ENCODE measurements at places on chromosomes 5 and 9.

DNA sequence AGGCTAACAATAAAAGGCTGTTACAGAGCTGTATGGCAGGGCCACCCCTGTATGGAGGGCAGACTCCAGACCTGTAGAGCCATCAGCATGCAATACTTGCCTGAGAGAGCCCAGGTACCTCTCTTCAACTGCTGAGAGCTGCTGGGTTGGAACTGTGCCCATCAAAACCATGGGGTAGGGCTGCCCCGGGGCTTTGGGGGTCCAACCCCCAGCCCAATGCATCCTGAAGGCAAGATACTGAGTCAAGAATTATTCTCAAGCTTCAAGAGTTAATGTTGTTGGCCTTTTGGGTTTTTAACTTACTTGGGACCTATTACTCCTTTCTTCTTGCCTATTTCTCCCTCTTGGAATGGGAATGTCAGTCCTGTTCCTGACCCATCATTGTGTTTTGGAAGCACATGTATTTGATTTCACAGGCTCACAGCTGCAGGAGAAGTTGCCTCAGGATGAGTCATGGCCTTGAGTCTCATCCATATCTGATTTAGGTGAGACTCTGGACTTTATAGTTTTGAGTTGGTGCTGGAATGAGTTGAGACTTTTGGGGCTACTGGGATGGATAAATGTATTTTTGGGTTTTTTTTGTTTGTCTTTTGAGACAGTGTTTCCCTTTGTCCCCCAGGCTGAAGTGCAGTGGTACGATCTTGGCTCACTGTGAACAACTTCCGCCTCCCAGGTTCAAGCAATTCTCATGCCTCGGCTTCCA, 21.0 kb upstream of the CDK7 start:
- DNase-seq = no peak

DNA sequence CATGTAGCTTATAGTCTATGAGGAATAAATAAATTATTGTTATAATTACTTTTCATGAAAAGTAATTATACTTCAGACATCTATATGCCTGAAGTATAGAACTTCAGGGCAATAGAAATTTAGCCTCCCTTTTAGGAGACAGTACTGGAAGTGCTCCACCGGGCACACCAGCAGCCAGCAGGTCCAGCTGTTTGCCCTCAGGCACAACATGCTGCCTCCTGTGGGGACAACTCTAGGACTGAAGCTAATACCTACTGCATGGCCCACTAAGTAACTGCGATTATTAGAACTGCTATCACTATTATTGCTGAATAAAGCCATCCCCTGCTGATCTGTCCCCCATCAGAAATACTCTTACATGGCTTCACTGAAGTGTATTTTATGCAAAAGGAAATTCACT, 329.6 kb downstream of the MED10 start:
- no peak for DNase-seq

DNA sequence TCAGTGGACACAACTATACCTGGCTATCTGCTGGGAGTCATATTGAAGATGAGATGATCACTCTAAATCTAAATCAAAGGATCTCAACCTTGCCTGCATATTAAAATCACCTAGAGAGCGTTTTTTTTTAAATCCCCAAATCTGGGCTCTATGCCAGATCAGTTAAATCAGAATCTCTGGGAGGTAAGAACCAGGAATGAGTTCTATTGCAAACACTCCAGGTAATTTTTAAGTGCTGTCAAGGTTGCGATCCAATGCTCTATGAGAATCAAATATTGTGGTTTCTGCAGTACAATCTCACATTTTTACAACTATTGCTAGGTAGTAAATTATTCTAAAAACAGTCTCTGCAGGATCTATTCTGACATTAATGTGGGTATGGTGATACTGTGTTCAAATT, 202.3 kb upstream of the OR13F1 start:
- DNase-seq = no peak

DNA sequence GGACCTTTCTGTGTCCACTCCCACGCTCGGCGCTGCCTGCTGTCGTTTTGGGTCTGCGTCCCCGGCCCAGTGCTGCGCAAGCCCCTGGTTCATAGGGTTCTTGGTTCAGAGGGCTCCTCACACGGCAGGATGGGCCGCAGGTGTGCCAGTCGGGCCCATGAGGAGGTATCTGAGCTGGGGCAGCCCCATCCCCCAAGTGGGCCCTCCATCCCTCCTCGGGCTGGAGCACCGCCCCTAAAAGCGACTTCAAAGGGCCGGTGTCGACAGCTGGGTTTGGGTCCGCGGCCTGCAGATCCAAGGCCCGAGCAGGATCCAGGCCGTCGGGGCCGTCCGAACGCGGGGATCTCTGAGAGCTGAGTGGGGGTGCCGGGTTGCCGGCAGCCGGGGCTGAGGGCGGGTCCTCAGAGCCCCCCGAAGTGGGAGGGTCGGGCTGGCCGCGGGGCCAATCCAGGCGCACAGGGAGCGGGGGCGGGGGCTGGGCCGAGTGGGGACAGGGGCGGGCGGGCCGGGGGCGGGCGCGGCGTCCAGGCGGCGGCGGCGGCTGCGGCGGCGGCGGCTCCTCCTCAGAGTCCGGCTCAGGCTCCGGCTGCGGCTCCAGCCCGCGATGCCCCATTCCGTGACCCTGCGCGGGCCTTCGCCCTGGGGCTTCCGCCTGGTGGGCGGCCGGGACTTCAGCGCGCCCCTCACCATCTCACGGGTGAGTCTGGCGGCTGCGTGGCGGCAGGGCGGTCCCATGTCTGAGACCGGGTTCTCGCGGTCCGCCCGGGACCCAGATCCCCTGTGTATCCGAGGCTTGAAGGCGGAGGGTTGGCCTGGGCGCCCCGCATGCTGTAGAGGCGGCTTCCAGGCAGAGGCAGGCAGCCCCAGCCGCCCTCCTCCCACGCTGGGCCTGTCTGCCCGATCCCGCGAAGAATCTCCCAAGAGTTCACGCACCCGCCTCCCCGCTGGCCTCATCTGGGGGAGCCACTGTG, at the start of gene PDLIM4:
PDLIM4 (plus strand) TSS at position 566 of the 971 bp plus-strand sequence; CDS start at position 605, 39 bp downstream.
- no peak for DNase-seq

DNA sequence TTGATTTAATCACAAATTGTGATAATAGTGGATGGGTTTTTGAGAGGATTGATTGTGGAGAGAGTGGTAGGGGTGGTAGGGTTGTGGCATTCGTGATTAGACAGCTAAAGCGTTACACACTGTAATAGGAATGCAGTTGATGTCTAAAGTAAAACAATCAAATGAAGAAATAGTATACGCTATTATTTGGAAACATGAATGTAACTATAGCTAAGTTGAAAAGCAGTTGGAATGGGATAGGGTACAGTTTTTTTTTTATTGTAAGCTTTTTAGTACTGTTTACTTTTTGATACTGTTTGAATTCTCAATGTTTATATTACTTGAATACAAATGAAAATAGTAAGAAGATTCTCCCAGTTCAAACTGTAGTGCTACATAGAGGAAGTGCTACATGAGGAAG, 51.8 kb downstream of the RANBP17 start:
- no peak for DNase-seq

- DNase-seq = no peak
These were observed 632.9 kb upstream of the TLE4 start for GRCh38 chr9:78938821-78939220.

- DNase-seq = no peak
These were observed 31.6 kb upstream of the N4BP3 start for GRCh38 chr5:178081571-178082243.

DNA sequence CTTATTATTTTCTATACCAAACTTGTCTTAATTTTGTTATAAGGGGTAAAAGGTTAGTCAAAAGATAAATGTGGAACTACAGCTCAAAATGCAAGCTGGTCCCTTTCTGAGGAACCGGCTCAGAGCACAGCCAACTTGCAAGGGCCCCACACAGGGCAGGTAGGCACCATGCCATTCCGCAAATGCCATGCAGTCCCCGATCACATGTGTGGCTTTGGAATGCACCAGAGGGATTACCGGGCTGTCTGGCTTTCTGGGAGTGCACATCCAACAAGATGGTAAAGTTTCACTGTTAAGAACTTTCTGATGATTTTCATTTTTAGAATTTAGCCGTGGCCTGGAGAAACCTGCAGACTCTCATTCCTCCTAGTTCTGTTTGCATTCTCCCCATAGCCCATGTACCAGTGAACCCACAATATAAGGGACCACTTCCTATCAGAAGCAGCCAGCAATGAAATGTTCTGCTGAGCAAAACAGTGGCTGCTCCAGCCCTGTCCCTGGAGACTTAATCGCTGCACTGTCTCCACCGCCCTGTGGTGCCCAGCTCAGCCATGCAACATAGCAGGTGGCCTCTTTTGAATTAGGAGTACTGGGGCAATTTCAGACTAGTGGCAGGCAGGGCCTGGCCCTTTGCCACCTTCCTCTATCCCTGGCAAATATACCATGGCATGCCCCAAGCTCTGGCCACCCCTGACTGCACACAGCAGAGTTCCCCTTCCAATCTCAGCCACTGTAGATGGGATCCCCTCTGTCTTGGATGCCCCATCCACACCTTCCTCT, 11.4 kb downstream of the SHB start:
- DNase-seq = no peak
